Heart right ventricle (tissue), 16 donors: ENCODE measurements at places on chromosomes 3 and 15.
A peak's percentile ranks its signal among the peaks of the same experiment; 100 is the strongest.

- DNase-seq = peak; percentile 35
Measured at GRCh38 chr3:69012100-69012799, 1.2 kb downstream of the EOGT start.

DNA sequence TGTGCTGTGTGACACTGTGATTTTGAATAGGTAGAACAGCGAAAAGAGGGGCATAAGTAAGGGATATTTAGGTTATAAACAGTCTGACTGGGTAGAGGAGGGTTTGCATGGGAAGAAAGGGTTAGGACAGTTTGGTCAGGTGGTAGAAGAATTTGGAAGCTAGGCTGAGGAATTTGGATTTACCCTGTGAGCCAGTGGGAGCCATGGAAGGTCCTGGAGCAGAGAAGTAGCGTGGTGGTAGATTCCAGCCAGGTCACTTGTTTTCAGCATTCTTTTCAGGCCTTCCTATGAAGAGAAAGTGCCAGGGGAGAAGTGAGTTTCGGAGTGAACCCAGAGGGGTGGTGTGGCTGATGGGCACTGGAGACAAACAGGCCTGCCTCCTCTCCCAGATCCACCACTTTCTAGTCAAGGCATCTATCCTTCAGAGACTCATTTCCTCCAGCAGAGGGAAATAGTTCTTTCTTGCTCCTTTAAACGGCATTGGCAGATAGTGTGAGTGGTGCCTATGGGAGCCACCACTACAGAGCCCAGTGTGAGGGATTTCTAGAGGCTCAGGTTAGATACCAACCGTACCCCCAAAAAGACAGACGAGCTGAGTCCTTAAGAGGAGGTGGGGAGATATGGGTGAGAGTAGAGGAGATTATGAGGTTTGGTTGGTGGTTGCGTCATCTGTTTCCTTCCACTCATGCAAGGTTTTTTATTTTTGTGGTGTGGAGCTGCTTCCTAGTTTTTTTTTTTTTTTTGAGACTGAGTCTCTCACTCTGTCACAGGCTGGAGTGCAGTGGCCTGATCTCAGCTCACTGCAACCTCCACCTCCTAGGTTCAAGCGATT, 21.2 kb downstream of the PXK start:
- no peak for DNase-seq

- DNase-seq = no peak
Measured at GRCh38 chr15:66071160-66071920, 182.2 kb downstream of the MEGF11 start.

- peak; percentile 98 for DNase-seq
Measured at GRCh38 chr15:41230650-41231421, at the start of the genes CHP1 and EXD1. TSS of gene CHP1 (plus strand) at chr15:41231268. CDS start at chr15:41231383, 115 bp downstream. TSS of gene EXD1 (minus strand) at chr15:41230757. CDS start at chr15:41226575, 4,182 bp downstream.
